AG09309 (cell line): ENCODE measurements at places on chromosomes 4 and X.

DNA sequence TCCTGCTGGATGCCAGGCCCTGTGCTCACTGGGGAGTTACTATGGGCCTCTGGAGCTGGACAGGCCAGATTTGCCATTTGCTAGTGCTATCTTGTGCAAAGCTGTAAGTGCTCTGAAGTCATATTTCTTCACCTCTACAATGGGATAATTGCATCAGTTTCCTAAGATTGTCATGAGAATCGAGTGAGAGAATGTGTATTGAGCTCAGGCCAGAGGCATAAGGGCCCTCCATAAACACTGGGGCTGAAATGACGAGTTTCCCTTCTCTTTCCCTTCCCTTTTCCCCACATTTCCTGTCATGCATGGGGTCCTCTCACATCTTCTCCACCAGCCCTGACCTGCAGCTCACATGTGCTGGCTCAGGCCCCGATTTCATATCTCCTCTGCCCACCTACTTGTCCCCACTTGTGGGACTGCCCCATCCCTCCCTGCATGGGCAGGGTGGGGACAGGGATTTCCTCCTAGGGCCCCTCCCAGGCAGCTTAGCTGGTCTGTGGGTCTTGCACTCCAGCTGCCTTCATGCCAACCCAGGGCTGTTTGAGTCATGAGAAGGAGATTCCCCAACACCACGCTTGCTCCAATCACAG, 358.8 kb downstream of the MID1IP1 start:
- DNase-seq: no peak

DNA sequence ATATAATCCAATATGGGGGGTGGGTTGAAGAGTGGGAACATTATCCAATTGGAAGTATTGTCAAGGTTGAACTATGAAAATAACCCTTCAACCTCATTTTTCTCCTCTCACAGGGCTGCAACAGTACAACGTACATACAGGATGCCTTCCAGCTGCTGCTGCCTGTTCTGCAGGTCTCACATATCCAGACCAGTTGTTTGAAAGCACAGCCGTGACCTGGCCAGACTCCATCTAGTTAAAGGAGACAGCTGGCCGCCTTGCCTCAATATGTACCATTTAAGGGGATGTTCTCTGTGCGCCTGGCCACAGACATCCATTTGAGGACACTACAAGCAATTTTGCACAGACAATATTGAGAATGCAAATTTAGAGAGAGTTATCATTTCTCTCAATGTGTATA, 75.7 kb downstream of the FAM114A1 start:
- no peak for DNase-seq

- peak; percentile 50 for DNase-seq
These were observed at the start of gene EDA2R for GRCh38 chrX:66638591-66639500. EDA2R (minus strand) TSS chrX:66639078; CDS start chrX:66616020, 23,058 bp downstream.

DNA sequence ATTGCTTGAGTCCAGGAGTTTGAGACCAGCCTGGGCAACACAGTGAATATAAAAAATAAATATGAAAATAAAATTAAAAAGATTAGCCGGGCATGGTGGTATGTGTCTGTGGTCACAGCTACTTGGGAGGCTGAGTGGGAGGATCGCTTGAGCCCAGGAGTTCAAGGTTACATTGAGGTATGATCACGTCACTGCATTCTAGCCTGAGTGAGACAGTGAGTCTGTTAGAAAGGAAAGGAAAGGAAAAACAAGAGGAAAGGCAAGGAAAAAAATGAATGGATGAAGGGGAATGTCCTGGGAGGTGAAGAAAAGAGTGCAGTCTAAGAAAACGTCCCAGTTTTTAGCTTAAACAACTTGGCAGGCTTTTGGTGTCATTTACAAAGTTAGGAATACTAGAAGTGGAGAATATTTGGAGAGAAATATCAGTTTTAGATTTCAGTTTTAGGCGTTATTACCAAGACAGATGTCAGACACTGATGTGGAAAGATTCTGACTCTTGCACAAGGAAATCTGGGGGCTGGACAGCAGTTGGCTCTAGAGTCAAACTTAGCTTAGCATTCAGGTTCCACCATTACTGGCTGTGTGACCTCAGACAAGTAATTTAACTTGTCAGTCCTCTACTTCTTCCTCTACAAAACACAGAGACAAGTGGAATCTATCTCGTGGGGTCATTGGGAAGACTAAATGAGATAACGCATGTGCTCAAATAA, 139.0 kb downstream of the TSPAN5 start:
- no peak for DNase-seq

DNA sequence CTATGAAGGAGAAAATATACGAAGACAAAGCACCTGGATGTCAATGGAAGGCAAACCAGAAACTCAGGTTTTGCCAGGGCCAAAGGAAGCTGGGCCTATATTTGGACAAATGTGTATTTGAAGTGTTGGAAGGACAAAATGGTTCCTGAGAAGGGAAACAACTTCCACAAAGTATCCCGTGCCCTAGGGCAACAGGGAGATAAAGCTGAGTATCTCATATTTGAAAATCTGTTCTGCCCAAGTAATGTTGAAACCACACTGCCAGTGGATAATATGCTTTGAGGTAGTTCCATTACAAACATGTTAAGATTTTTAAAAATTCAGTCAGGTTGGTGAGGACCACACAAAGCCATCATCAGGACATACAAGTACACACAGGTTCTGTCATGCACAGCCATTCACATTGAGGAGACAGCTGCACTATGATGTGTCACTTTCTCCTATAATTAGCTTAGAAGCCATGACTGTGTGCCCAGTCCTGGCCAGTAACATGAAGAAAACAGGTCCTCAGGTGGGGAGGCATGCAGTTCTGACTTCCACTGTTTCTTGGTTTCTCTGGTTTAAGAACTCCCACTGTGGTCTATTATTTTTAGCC, 116.4 kb downstream of the PWWP3B start:
- DNase-seq: no peak

- DNase-seq: no peak
These were observed 4.3 kb downstream of the ARHGAP4 start for GRCh38 chrX:153921511-153922446.

- DNase-seq: no peak
These were observed 64.2 kb downstream of the TET2 start for GRCh38 chr4:105210916-105211315.

DNA sequence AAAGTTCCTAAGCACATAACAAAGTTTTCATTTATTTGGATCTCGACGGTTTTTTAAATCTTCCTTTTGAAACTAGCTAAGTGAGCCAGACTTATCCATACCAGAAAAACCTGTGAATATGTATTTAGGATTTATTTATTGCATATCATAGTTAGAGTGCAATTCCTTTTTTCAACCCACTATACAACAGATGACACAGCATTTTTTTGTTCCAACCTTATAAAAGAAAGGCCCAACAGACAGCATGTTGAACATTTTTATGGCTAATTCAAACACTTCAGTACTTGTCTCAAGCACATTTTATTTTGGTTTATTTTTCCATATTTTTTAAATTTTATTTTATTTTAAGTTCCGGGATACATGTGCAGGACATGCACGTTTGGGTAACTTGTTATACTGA, 15.1 kb upstream of the RNF128 start:
- no peak for DNase-seq

DNA sequence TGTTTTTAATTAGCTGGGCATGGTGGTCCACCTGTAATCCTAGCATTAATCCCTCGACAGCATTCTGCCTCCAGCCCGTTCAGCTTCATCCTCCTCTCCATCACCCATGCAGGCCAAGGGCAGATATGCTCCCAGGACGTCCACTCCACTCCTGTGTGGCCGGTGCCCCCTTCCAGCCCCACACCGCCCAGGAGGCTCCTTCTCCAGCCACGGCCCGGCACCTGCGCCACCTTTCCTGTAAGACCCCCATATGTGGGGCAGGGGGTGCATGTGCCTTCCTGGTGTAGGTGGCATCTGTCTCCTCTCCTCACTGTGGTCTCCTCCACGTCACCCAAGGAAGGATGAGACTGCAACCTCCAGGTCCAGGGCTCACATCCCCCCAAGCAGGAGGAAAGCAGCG, 57.0 kb upstream of the MXD4 start:
- no peak for DNase-seq

- DNase-seq: peak; percentile 10
These were observed 339 bp downstream of the CUL4B start for GRCh38 chrX:120560405-120560841.

- DNase-seq: no peak
These were observed 1.2 kb downstream of the PRPS1 start for GRCh38 chrX:107629540-107629909.

DNA sequence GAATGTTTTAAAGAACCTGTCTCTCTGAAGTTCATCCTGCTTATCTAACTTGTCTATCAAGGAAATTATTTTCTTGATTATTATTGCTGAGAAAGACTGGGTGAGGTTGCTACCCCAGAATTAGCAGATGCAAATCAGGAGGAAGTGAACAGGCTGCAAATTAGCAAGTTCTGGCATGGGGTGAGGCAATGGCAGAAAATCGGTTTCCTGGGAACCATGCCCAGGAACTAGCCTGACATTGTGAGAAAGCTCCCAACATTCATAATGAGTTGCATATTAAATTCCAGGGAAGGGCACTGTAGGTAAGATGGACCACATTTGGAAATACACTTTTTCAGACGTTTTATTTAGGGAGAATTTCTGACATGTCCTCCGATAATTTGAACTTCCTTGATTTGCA, 11.6 kb downstream of the ARSF start:
- DNase-seq: no peak

- DNase-seq: no peak
These were observed 170.3 kb upstream of the IGFBP7 start for GRCh38 chr4:57280481-57280880.

GRCh38 chrX:116236666-116237065, 66.1 kb downstream of the AGTR2 start:
- no peak for DNase-seq

- DNase-seq: no peak
These were observed 1249.2 kb downstream of the STIM2 start for GRCh38 chr4:28109801-28110200.

DNA sequence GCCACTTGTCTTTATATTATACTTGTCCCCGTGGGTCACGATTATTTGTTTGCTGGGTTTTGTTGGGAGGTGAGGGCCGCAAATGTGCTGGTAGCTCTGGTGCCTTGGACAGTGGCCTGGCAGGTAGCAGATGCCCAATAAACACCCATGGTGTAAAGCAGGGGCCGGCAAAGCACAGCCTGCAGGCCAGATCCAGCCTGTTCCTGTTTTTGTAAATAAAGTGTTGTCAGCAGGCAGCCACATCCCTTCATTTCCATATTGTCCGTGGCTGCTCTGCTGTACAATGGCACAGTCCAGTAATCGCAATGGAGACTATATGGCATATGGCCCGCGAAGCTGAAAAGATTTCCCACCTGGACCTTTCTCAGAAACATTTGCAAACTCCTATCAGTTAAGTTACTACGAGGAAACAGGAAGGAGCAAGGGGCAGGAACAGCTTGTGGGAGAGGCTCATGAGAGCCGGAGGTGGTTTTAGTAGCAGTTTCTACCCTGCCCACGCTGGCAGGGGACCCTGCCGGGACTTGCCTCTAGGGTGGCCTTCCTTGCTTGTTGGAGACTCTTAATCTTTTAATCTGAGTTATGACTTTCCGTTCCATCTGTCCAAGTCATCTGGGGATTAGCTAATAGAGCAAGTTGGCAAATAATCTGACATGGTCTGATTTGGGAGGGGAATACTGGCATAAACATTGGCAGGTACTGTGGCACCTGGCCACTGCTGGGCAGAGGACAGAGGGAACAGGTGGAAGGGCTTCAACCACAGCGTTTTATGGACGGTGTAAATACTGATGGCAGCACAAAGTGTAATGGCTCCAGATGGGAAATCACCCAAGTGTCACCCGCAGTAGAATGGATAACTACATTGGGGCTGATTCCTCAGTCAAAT, 19.6 kb downstream of the CLCN4 start:
- DNase-seq: no peak

GRCh38 chr4:93320356-93320755, 508.2 kb upstream of the ATOH1 start:
- no peak for DNase-seq

- DNase-seq: no peak
These were observed at the start of gene PRDM5 for GRCh38 chr4:120922381-120923206. PRDM5 (minus strand) TSS chr4:120922726; CDS start chr4:120922608, 118 bp downstream.

DNA sequence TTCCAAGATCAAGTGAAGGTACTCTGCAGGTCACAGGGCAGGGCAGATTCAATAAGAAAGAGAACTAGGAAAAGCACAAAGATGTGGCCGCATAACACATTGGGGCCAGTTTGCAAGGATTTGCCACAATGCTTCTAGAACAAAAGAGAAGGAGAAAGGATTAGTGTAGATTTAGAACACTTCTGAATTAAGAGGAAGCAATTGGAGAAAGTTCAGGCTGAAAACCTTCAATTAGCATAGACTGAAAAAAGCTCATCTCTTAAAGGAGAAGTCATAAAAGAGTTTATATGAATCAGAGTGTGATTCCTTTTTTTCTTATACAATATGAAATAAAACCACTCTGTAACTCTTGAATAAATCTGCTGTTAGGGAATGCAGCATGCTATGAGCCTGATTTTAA, 215.6 kb upstream of the FAT1 start:
- DNase-seq: no peak

DNA sequence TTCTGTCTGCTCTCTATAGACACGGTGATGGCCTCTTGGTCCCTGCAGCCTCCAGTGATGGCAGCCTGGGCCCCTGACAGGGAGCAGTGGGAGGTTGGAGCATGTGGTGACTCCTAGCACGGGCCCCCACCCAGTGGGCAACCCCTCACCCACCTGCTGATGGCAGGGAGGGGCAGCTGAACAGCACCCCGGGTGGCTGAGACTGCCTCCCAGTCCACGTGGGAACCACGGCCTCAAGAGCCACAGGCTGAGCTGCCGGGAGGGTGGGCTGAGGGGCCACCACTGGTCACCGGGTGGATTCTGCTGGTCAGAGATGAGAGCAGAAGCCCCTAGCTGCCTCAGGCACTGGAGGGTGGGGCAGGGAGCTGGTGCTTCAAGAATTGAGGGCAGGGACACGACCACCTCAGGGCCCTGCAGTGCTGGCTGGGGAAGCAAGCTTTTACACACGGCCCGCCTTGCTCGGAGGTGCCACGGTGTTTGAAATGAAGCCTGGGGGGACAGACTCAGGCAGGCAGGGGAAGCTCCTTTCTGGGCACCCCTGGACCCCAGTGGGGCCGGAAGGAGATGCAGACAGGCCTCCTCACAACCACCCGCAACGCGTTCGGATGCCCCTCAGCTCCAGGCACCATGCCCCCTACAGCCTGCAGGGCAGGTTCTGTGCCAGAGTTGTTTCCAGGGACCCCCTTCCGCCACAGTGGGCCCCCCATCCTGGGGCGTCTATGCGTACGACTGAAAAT, 6.3 kb upstream of the HAUS3 start:
- DNase-seq: no peak

GRCh38 chrX:7515681-7516413, 327.1 kb upstream of the VCX start:
- DNase-seq: no peak

GRCh38 chr4:137283737-137284136, 248.6 kb downstream of the PCDH18 start:
- DNase-seq: no peak
